Urinary bladder (tissue), 4 donors: ENCODE measurements at places on chromosomes 2 and 18. TPM values are rescaled to one million over a fixed set of nuclear protein-coding genes. Genes with fewer than 3 reads are reported as not detected.

Gene ASXL3
- total RNA-seq, result 16.8 TPM

DNA sequence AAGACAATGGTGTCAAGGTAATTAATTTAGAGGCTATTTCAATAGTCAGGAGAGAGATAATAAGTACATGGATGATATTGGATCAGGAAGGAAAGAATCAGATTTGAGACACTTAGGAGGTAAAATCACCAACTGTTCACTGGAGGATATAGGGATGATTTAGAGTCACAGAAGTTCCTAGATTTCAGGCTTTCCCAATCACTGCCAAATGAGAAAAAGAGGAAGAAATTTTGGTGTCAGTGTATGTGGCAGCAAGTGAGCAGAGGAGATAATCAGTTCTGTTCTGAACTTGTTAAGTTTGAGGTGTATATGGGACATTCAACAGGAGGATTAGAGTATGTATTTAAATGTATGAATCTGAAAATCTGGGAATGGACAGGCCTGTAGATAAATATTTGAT lies 640.4 kb downstream of the NR4A2 start:
- no peak for DNase-seq

GRCh38 chr2:98801286-98801685 lies 70.4 kb upstream of the MGAT4A start:
- DNase-seq, result no peak

- DNase-seq, result no peak
Observed at GRCh38 chr18:50630895-50631294, 71.0 kb downstream of the MAPK4 start.

- no peak for DNase-seq
Observed at GRCh38 chr2:176463546-176463945, 194.3 kb downstream of the MTX2 start.

DNA sequence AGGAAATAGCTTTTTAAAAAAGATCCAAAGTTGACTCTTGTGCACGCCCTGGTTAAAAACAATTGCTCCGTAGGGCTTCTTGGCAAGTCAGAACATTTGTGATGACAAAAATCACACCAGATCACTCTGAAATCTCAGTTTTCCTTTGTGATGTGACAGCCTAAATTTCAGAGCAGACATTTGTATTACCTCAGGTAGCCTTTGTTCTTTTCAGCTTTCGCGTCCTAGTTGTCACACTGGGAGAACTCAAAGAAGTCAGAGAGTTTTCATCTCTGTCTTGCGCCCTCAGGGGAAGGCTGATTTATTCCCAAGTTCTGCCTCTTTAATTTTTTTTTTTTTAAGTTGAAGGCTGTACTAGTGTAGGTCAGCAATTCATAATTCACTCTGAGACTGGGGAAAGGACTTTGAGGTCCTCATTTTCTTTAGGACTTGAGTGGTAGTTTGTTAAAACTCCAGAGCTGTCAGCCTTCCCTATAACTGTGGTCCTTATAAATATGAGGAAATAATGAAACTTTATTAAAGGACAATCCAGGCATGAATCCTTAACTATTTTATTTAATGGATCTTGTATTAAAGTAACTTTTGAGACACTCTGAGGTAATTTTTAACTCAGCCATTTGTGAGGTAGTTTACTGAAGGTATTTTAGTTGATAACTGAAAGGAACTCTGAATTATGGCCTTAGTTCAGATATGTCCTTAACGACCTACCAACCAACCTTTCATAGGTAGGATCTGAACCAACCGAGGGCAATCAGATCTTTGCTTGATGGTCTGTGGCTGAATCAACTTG lies 525.1 kb upstream of the FAM98A start:
- DNase-seq, result no peak
